ENCODE measurements at places on chromosomes 1 and 21.

- DNase-seq, result no peak
Observed at GRCh38 chr1:48602349-48602748, 130.3 kb upstream of the SPATA6 start.

DNA sequence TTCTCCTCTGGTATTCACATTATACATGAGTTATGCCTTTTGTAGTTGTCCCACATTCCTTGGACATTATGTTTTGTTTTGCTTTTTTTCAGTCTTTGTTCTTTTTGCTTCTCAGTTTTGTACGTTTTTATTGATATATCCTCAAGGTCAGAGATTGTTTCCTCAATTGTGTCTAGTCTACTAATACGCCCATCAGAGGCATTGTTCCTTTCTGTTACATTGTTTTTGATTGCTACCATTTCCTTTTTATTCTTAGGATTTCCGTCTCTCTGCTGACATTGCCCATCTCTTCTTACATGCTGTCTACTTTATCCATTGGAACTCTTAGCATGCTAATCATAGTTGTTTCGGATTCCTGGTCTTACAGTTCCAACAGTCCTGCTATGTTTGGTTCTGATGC is 27.8 kb upstream of the MPC2 start:
- no peak for DNase-seq

DNA sequence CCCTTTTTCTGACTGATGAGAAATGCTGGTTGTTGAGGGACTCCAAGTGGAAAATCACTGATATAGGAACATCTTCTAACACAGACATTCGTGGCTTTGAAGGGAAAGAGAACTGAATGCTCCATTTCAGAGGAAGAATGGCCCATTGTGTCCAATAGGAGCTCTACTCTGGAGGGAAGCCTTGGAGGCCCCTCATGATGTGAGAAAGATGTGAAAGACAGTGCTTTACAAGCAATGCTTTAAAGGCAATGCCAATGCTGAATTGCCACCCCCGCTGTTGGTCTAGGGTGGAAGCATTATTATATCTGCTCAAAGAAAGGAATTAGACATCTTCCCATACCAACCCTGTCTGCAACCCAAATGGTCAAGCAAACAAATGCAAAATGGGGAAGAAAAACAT is 13.7 kb downstream of the NMNAT2 start:
- DNase-seq, result no peak

GRCh38 chr1:18288722-18289121 is 181.1 kb downstream of the IGSF21 start:
- DNase-seq, result no peak

- no peak for DNase-seq
Observed at GRCh38 chr1:170209125-170209524, 63.4 kb downstream of the NTMT2 start.

- DNase-seq, result no peak
Observed at GRCh38 chr21:18460979-18461378, 57.4 kb upstream of the TMPRSS15 start.

GRCh38 chr1:37865348-37866120 is 6.1 kb upstream of the MTF1 start:
- DNase-seq, result peak; percentile 66

DNA sequence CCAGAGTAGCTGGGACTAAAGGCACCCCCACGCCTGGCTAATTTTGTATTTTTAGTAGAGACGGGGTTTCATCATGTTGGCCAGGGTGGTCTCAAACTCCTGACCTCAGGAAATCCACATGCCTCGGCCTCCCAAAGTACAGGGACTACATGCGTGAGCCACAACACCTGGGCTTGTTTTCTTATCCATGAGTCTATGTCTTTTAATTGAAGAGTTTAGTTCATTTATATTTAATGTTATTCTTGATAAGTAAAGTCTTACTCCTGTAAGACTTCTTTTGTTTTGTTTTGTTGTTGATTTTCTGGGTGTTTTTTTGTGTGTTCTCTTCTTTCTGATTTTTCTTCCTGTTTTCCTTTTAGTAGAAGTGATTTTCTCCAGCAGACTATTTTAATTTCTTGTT is 621.0 kb downstream of the LTN1 start:
- DNase-seq, result no peak

DNA sequence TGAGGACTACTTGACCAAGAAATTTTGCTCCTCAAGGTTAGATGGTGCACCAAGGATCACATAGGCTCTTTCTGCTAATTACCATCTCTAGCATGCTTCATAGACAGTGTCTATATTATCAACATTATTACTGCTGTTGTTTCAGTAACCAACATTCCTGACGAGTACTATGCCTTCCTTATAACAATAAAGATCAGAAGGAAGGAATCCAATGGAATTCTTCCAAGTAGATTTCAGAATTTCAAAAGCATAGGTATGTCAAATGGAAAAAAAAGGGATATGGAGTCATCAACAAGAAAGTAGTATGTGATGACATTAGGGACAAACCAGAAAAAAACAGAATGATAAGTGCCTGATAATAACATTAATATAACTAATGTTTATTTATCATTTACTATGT is 39.6 kb upstream of the LPGAT1 start:
- no peak for DNase-seq

DNA sequence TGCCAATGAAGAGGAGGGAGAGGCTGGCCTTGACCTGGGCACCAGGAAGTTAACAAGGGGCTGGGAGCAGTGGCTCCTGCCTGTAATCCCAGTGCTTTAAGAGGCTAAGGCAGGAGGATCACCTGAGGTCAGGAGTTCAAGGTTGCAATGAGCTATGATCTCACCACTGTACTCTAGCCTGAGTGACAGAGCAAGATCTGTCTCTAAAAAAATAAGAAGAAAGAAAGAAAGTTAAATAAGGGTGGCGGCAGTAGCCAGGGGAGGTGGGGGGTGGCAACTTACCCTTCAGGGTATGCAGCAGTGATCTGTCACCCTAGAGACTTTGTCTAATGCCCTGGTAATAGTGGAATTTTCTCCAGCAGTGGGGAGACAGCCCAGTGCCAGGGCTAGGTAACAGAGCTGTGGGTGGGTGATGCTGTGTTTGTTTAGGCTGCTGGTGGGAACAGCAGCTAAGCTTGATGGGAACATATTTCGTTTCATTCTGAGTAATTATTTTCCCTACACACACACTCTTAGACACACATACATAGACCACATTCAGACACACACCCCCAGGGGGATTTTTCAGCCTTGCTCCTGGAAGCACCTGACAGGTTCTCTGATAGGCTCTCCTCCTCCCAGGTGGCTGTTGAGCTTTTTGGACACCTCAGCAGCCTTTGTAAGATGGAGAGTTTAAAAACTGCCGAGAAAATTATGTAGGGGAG is 11.3 kb upstream of the SYT6 start:
- peak; percentile 57 for DNase-seq

- no peak for DNase-seq
Observed at GRCh38 chr1:25566176-25566729, 22.8 kb downstream of the LDLRAP1 start.

GRCh38 chr1:153339802-153340201 is 8.8 kb downstream of the PGLYRP4 start:
- DNase-seq, result peak; percentile 40

GRCh38 chr1:15107058-15107687 is 46.4 kb upstream of the TMEM51 start:
- no peak for DNase-seq

- no peak for DNase-seq
Observed at GRCh38 chr1:64828829-64829228, 84.0 kb downstream of the RAVER2 start.

GRCh38 chr1:206882555-206882954 is 14.7 kb upstream of the IL24 start:
- DNase-seq, result no peak

DNA sequence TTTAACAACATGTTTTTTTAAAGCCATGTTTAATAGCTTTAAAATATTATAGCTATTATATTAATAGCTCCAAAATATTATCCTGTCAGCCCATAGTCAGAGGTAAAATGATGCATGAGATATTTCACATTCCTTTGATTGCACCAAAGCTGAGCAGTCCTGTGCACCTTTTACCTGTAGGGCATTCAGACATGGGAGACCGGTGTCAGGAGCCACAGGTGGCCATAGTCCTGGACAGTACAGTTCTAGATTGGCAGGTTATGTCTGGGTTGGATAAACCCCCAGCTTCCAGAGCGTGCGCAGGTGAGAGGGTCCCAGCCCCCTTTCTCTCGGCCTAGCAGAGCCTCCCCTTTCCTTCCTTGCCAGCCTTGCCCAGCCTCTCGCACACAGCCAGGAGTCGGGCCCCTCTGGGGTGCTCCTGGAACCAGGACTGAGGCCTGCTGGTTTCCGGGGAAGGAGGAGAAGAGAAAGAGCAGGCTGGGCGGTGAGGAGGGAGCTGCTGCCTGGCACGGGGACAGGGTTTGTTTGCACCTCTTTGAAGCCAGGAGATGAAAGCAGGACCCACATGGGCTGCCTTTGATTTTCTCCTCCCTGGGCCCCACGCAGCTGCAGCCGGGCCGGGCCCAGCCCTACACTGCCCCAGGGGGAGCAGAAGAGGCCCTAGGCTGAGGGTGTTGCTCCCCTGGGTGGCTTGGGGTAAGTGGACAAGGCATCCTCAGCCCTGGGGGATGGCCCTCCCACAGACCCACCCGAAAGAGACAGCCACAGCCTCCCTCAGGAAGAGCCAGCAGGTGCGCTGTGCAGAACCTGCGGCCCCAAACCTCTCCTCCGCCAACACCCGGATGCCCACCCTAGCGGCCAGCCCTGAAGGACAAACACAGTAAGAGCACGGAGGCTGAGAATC is 75.2 kb upstream of the TARDBP start:
- no peak for DNase-seq

DNA sequence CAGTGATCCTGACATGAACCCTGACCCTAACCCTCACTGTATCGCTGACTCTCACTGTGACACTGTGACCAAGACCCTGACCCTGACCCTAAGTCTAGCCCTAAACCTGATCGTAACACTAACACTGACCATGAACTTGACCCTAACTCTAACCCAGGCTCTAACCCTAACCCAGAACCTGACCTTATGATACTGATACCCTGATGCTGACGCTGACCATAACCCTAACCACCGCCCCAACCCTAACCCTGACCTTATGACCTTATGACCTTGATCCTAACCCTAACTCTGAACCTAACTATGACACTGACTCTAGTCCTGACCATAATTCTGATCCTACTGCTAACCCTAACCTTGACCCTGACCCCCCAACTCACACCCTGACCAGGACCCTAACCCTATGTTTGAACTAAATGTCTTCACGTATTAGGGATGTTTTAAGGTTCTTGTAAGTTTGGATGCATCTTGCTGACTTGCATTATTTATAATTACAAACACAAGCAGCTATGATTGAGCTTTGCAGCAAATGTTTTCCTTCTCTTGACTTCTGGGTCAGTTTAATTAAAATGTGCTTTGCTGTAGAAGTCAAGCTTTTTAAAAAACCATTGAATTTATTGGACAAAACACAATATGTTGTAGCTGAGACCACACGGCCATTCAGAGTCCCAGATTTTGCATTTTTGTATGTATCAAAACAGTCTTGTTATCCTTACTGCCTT is 23.9 kb upstream of the PRSS38 start:
- no peak for DNase-seq

DNA sequence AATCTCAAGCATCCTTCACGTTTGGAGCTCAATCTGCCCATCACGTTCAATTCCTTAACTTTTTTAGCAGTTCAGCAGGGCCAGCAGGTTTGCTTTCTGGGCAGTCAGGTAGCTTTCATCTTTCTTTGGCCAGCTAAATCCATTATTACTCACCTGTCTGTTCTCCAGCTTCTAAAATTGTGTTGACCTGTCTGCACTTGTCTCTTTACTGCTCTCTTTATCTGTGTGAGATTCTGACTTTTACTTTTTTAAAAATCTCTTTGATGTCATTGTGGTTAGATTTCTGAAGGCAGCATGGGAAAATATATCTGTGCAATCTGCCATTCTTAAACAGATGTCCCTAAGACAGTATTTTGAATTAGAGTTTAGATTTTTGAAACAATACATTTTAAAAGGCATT is 24.9 kb upstream of the CYYR1 start:
- DNase-seq, result no peak

- DNase-seq, result no peak
Observed at GRCh38 chr1:31920956-31921355, 17.2 kb downstream of the PTP4A2 start.

GRCh38 chr1:239302696-239303095 is 83.7 kb upstream of the CHRM3 start:
- DNase-seq, result no peak

GRCh38 chr1:232186931-232187330 is 443.0 kb downstream of the SIPA1L2 start:
- no peak for DNase-seq

DNA sequence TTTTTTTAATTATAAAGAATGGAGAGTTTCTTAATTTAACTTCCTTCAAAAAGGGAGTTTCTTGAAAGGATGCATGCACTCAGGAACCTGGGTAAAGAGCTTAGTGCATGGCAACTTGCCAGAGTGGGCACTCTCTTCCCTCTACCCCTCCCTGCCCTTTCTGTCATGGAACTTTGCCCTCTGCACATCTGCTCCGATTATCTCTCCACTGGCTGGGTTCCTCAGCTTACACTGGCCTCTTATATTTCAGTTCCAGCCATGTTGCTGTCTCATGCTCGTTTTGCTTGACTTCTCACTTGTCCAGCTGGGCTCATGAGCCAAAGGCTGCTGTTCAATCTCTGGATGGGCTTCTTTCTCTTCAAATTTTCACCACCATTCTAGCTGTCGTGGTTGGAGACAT is 87.0 kb downstream of the NCAM2 start:
- no peak for DNase-seq

DNA sequence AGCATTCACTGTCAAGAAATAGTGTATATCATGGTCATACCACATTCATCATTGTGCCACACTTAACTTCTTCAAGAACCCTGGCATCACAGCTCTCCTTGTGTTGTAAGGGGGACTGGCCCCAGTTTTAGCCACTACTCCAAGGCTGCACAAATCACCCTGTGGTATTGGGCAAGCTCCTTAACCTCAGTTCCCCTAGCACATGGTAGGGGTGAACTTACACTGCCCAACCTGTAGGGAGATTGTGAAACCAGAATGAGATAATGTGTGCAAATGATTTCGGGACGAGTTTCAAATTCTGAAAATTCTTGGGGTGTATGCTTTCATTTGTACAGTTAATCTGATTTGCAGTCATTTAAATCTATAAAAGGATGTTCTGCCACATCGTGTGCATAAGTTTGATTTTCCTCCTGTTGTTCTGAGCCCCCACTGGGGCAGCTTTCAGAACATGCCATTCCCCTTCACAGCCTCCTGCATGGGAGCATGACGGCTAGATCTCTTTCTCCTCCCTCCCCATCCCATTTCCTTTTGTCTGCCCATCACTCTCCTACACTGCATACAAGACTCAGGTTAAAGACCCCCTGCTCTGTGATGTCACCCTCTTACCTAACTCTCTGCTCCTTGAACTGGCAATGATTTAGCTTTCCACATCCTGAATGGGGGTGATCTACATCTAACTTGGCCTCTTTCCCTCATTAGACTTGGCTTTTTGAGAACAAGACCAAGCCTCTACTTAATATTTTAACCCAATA is 290.3 kb downstream of the CHRM3 start:
- DNase-seq, result no peak

DNA sequence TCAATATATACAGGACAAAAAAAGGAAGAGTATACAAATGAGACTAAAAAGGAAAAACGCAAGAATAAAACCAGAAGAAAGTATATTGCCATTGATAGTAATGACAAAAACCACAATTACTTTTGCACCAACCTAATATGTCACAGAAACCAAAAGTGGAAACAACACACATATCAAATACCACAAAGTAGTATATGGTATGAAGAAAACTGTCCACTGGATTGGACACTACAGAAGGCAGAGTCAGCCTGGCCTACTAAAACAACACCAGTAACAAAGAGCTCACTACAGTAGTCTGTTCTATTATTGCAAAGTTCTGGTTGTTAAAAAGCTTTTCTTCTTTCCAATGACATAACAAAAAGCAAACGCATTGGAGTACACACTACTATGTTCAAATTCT is 17.7 kb downstream of the TESK2 start:
- no peak for DNase-seq

GRCh38 chr1:30413111-30413440 is 310.3 kb downstream of the MATN1 start:
- DNase-seq, result no peak

Data from activated CD8-positive, alpha-beta T cell treated with anti-CD3 and anti-CD28 coated beads for 36 hours (primary cell).